B cell (primary cell): ENCODE measurements at places on chromosomes 3 and 15. TPM values are rescaled to one million over a fixed set of nuclear protein-coding genes. Genes with fewer than 3 reads are reported as not detected.

DNA sequence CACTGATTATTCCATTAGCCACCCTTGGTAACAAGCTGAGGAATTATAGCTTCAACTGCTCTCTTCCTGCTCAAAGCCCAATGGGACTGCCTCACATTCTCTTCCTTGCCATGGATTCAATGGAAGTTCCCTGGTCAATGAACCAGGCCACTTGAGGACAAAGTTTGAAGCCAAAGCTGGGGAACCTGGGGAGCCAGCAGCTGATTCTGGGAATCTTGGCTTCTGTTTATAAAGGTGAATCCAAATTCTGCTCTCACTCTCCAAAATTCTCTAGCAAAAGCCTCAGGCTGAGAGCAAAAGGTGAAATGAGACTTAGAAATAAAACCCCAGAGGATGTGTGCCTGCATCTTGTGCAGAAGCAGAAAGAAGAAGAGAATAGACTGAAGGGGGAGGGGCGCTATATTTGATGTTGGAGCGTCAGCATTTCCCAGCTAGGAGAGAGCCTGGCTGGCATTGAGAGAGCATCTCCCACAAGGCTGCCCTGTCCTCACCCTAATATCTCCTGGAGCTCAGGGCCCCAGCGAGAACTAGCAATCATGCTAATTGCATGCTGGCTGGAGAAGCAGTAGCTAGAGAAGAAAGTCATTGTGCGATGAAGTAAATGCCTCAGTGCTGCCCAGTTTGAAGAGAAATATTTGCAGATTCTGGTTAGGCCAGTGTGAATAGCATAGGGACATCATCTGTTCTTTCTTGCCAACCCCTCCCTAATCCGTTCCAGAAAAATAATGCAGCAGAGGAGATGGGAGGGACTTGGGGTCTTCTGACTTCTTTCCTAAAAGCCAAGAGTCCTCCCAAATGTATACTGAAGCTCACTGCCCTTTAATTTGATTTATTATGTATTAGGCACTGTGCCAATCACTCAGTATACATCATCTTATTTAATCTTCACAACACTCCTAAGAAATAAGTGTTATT is 34.9 kb upstream of the GAP43 start:
- DNase-seq: no peak

- peak; percentile 38 for DNase-seq
Observed at GRCh38 chr3:152241142-152242017, 27.3 kb upstream of the MBNL1 start.

DNA sequence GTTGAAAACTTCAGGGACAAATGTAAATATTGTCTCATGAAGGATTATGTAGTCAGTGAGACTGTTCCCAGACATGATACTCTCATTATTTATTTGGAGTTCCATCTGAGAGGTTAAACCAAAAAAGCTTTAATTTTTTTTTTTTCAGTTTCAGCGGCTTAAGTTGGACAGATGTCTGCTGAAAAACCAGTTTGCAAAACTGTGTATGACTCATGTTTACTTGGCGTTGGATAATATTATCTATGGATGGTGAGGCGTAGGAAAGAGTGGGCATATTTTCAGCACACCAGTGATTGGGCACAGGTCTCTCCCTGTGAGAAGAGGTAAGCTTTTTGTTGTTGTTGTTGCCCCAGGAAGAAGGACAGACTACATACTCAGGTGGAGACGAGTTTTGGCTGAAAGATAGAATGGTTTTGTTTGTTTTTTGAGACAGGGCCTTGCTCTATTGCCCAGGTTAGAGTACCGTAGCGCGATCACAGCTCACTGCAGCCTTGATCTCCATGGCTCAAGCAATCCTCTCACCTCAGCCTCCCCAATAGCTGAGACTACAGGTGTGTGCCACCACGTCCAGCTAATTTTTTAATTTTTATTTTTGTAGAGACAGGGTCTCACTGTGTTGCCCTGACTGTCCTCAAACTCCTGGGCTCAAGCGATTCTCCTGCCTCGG is 16.4 kb upstream of the ANXA2 start:
- DNase-seq: no peak

DNA sequence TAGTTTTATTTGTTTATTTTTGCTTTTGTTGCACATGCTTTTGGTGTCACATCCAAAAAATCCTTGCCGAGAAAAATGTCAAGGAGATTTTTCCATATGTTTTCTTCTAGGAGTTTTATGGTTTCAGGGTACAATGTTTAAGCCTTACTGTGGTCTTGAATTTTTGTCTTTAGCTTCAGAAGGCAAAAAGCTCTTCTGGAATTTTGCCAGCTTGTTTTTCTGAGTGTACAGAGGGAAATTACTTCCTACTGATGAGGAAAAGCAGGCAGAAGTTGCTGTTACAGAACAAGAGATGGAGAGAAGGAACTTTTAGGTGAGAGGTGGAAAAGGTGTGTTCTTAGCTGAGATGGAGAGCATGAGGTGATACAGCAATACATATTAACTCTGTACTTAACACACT is 59.6 kb downstream of the UBE2E2 start:
- DNase-seq: no peak

DNA sequence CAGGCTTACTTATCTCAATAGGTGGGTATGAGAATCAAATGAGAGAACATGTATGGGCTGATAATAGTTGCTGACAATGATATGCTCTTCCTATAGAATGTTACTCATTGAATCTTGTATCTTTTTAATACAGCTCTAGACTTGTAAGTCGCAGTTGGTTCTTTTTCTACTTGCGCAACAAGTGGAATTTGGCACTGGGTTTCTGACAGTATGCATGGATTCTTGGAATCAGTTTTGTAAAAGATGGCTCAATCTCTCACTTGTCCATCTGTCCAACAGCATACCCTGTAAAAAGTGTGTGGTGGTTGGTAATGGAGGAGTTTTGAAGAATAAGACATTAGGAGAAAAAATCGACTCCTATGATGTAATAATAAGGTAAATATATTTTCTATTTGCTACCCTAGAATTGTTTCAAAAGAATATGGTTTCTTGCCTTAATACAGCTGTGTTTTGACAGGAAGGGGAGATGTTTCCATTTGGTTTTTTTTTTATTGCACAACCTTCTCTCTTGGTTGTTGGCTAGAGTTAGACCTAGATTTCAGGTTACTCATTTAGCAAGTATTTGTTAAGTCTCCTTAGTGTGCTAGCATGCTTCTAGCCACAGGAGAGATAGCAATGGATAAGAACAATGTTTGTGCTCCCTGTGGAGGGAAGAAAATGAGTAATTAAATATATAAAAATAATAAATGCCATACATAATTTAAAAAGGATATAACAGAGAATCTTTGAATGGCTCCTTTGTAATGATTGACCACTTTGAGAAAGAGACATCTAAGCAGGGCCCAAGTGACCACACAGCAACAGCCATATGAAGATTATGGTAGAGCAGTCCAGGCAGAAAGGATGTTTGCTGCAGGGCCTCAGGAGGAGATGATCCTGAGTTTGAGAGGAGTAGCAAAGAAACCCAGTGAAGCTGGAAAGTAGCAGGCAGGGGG is 21.8 kb downstream of the ST3GAL6 start:
- DNase-seq: no peak

- DNase-seq: no peak
Observed at GRCh38 chr3:188259596-188259995, 105.6 kb downstream of the LPP start.

DNA sequence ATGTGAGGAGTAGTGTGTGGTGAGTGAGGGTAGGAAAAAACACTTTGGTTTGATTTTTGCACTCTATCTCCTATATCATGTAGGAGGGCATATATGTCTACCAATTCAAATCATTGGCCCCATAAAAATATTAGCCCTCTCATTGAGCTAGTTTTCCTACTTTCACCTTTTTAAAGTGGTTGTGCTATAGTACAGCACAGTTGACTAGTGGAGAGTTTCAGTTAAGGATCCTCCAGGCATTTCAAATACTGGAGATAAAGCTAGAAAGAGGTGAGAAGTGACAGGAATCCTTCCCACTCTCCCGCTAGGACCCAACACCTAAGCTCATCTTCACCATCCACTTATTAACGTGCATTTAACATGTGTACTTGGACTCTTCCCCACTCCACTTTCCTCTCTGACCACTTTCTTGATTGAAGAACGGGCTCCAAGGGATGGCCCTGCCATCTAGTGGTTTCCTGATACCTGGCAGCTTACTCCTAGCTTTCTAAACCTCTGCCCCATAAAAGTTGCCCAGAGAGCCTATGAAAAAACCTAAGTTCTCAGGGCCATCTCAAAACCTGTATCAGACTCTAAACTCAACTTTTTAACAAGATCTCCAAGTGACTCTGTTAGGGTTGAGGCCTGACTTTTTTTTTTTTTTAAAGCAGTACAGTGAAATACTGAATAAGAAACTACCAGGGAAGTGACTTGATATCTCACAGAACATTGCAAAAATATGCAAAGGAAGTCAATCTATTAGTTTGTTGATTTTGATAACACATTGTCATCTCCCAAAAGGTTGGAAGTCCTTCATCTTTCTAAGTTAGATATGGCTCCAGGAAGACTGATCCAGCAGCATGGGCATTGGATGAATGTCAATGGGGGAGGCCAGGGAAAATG is 17.9 kb downstream of the IL12A start:
- peak; percentile 50 for DNase-seq

DNA sequence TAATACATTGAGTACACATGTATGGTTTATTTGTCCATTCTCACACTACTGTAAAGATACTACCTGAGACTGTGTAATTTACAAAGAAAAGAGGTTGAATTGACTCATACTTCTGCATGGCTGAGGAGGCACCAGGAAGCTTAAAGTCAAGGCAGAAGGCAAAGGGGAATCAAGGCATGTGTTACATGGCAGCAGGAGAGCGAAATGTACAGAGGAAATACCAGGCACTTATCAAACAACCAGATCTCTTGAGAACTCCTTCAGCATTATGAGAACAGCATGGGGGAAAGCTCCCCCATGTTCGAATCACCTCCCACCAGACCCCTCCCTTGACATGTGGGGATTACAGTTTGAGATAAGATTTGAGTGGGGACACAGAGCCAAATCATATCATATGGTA is 666.3 kb downstream of the ZBBX start:
- no peak for DNase-seq

SYNPR gene
- not detected in 2 replicates for polyA plus RNA-seq

HRG gene
- not detected in 2 replicates for polyA plus RNA-seq

RTP3 gene
- not detected in 2 replicates for polyA plus RNA-seq

CPLX3 gene
- polyA plus RNA-seq: 0.60 and 0.91 TPM in 2 replicates

BFSP2 gene
- polyA plus RNA-seq: 0.50 and 0.60 TPM in 2 replicates

DOCK3 gene
- 0.06 TPM in 2 replicates for polyA plus RNA-seq

PROK2 gene
- polyA plus RNA-seq: 0.06 and 0.07 TPM in 2 replicates
